A549 treated with Mapracorat at 1 μM for 4 hours (cell line): ENCODE measurements at places on chromosomes 3 and 15. TPM values are rescaled to one million over a fixed set of nuclear protein-coding genes. Genes with fewer than 3 reads are reported as not detected.

RETNLB gene
- total RNA-seq, result not detected in 5 replicates

FBXO22 gene
- 66.0 to 84.9 TPM (median 74.4 TPM) in 5 replicates for total RNA-seq

CCR9 gene
- not detected in 5 replicates for total RNA-seq

WDR93 gene
- 0.07 to 0.25 TPM (median 0.19 TPM) in 5 replicates for total RNA-seq

FBXO40 gene
- not detected in 5 replicates for total RNA-seq

TAMM41 gene
- total RNA-seq, result 25.7 to 29.6 TPM (median 28.5 TPM) in 5 replicates

PTX3 gene
- 0.70 to 1.4 TPM (median 1.0 TPM) in 5 replicates for total RNA-seq

NEK10 gene
- total RNA-seq, result 0.56 to 1.1 TPM (median 0.74 TPM) in 5 replicates

KIF15 gene
- 7.5 to 10.8 TPM (median 8.1 TPM) in 5 replicates for total RNA-seq

ZNF620 gene
- total RNA-seq, result 1.4 to 1.8 TPM (median 1.5 TPM) in 5 replicates

DNASE1L3 gene
- total RNA-seq, result 0.21 TPM in 1 of 5 replicates, not detected in the others

DNAH1 gene
- 0.66 to 0.92 TPM (median 0.81 TPM) in 5 replicates for total RNA-seq

MESP1 gene
- total RNA-seq, result 1.7 to 8.1 TPM (median 5.5 TPM) in 5 replicates

CSPG5 gene
- total RNA-seq, result 0.55 to 1.3 TPM (median 0.94 TPM) in 5 replicates

GOLGA6D gene
- total RNA-seq, result 0.07 to 0.14 TPM in 2 of 5 replicates, not detected in the others

RAB43 gene
- 3.3 to 6.9 TPM (median 6.1 TPM) in 5 replicates for total RNA-seq

ACOX2 gene
- total RNA-seq, result 5.9 to 9.8 TPM (median 7.6 TPM) in 5 replicates

FBXW12 gene
- total RNA-seq, result not detected in 5 replicates

DISP2 gene
- 0.64 to 2.6 TPM (median 1.0 TPM) in 5 replicates for total RNA-seq

SNTN gene
- total RNA-seq, result not detected in 5 replicates

GOLGA8B gene
- total RNA-seq, result 14.3 to 23.6 TPM (median 17.6 TPM) in 5 replicates

RARRES1 gene
- 7.7 to 11.7 TPM (median 11.2 TPM) in 5 replicates for total RNA-seq

GABRR3 gene
- total RNA-seq, result not detected in 5 replicates
